RPMI8226 (cell line): ENCODE measurements at places on chromosomes 7 and 10.
A peak's percentile ranks its signal among the peaks of the same experiment; 100 is the strongest.

GRCh38 chr7:30524545-30524944, 19.9 kb upstream of the GGCT start:
- peak; percentile 16 for DNase-seq

DNA sequence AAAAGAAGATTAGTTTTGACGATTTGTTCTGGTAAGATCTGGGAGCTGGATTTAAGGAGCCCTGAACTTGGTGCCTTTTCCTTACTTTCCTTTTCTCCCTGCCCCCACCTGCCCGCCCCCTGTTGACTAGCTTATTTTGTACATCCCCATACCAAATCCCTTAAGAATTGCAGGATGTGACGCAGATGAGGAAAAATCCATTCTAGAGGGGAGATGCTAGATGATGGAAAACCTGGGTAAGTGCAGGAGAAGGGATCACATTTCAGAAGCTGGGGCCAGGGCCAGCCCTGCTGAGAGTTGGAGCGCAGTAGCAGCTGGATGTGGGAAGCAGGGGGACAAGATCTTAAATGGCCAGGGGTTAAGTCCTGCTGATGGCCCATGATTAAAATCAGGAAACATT, 93.9 kb downstream of the CCDC3 start:
- DNase-seq, result no peak

DNA sequence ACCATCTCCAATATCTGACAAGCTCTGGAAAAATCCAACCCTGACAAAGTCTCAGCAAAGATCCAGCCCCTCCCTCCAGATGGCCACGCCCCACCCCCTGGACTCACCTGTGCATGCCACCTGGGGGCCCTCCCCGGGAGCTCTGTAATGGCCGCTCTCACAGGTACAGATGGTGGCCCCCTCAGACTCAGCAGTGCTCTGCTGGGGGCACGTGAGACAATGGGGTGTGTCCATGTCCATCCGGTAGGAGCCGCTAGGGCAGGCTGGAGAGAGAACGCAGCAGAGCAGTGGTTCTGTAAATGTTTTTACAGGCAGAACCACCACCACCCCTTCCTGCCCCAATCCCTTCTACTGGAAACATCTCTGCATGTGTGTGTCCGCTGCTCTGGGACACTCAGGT, 9.5 kb downstream of the EPHA1 start:
- DNase-seq, result no peak

GRCh38 chr10:42986633-42987032, 90.2 kb upstream of the RET start:
- no peak for DNase-seq

GRCh38 chr10:130141460-130141859, 5.3 kb downstream of the GLRX3 start:
- DNase-seq, result no peak

DNA sequence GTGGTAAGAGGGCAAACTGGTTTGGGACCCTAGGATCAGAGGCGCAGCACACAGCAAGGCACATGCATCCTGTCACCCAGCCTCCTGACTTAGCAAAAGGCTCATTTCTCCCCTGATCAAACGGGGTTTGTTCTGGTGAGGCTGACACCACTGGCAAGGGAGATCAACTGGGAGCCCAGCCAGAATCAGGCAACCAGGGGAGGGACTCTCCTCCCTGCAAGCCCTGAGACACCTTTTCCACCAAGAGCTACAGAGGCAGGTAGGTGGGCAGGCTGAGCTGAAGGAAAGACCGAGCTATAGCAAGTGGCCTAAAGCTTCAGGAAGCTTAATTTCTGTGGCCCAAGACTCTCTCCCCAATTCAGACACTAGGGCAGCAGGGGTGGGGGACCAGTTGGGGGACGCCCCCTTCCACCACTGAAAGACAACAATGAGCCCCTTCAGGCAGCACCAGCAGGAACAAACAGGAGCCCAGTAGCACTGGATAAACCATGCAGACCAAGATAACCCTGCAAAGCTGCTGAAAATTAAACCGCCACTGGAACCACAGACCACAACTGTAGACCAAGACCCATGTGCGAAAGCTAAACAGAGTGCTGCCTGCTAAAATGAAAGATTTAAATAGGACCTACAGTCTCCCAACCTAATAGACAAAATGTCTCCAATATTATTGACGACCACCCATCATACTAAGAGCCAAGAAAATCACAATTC, 27.1 kb upstream of the SAR1A start:
- no peak for DNase-seq
